ENCODE measurements at places on chromosomes 2 and 18.

DNA sequence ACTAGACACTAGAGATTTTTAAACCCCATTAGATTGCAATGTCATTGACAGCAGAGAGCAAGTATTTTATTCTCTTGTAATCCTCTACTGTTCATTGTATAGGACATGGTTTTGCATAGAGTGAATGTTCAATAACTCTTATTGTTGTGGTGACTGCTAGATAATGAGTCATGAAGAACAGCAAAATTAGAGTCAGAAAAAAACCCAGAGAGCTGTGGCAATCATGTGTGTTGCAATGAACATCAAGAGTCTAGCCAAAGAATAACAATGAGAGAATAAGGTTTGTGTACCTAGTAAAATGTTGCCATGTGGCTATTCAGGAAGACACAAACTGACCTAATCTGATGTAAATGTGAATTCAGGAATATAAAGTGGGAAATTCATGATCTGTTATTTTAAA is 684.0 kb downstream of the DSC3 start:
- DNase-seq, result peak; percentile 4

DNA sequence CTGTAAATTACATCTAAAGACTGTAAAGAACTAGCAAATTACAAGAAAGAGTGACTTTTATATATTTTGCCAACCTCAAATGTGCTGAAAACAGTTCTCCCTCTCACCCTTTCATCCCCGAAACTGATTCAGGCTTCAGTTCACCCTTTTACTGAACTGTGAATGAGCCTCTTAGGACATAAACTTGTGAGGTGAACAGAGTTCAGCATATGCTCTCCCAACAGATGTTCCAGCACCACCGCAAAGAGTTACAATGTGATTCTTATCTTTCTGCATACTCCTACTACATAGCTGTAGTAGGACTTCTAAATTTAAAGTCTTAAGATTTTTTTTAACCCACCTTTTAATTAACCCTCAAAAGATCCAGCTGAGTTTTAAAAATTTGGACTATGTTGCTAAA is 1.2 kb upstream of the ZCCHC2 start:
- DNase-seq, result no peak

GRCh38 chr2:174023591-174024523 is 58.7 kb upstream of the SP3 start:
- peak; percentile 76 for DNase-seq

- peak; percentile 48 for DNase-seq
Measured at GRCh38 chr2:112483042-112483473, 1.1 kb downstream of the TTL start.

DNA sequence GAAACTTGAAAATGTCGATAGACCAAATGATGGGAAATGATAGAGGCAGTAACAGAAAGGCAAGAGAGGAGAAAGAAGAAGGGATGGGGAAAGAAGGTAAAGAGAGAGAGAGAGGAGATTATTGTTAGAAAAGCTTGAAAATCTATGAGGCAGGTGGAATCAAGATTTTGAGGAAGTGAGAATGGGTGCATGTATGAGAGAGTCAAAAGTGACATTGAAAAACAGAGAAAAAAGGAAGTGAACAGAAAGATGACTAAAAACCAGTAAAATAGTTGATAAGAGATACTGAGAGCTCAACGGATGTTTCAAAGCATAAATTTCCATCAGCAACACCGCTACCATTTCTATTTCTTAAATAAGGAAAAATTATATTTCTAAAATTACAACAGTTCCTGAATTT is 327.4 kb upstream of the CWC22 start:
- DNase-seq, result no peak

DNA sequence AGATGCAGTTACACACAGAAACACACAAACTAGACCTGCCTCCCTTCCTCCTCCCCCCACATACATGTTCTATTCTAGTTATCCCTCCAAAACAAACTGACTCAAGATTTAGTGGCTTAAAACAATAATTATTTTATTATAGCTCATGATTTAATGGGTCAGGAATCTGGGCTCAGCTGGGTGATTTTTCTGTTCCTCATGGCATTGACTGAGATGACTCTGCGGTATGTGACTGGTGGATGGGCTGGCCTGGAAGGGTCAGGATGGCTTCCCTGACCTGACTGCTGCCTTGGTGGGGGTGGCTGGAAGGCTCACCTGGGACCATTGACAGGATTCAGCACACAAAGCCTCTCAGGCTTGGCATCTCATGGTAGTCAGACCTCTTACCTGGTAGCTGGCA is 33.7 kb upstream of the NTSR2 start:
- DNase-seq, result peak; percentile 57

DNA sequence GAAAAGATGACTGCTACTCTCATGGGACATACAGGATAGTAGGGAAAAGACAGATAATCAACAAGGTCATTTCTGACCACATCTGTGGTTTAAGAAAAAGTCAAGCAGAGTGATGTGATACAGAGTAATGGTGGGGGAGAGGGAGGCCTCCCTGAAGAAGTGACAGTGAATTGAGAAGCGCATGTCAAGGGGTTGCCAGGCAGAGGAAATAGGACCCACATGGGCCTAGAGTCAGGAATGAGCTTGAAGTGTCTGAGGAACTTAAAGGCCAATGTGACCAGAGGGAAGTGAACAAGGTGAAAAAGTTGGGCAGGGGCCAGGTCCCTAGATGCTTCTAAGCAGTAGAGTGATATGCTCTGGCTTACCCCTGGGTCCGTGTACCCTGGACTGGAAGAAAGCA is 113.5 kb upstream of the PPP1CB start:
- DNase-seq, result no peak

DNA sequence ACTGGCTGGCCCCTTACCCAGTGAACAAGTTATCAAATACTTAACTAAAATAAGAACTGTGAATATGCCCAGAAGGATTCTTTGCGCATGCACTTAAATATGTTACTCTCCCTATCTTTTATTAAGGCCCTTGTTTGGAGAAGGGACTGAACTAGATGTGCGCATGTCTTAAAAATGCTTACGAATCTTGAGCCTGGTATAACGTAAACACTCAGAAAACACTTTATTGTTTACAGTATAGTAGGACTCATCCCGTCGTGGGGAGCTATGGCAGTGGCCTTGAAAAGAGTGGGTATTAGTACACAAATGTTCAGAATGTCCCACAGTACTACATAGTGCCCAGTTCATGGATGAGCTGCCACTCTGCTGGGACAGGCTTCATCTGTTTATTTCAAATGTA is 75.9 kb upstream of the MAP4K3 start:
- no peak for DNase-seq

DNA sequence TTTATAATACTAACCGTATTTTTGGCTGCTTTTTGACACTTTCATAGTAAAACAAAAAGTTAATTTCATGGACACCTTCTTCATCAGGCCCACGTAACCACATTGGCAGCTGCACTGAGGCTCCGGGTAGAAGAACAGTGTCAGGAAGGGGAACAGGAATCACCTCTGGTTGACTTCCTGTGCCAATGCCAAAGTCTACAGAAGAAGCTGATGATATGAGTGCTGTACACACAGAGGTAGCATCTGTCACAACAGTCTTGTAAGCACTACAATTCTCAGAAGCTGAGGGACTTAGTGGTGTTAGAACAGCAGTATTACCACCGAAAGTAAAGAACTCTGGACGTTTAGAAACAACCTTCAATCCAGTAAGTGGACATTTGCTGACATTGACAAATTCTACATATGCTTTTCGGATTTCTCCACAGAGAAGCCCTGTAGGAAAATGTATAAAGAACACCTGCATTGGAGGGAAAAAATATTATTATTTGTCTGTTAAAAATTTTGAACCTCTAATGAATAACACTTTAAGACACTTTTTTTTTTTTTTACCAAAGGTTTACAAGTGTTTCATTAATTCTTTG is 85.3 kb downstream of the TRAPPC8 start:
- no peak for DNase-seq

DNA sequence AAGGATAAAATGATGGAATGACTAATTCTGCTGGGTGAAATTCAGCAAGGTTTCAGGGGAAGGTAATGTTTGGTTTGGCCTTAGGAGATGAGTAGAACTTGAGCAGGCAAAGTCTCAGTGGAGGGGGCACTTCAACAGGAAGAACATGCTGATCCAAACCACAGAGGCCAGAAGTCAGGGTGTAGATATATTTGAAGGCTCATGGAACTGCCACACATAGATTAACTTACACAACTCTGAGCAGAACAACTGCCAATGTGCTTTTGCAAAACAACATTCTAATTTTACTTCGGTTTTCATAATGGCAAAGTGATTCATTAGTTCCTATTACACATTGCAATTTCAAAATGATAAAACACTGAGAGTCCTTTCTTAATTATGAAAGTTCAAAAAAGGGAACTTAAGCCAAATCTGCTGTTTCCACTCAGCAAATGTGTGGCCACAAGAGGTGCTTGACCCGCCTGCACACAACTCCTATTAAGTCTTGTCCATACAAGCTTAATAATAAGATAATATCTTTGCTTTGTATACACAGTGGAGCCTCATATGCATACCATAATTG is 284.8 kb downstream of the MREG start:
- peak; percentile 73 for DNase-seq

DNA sequence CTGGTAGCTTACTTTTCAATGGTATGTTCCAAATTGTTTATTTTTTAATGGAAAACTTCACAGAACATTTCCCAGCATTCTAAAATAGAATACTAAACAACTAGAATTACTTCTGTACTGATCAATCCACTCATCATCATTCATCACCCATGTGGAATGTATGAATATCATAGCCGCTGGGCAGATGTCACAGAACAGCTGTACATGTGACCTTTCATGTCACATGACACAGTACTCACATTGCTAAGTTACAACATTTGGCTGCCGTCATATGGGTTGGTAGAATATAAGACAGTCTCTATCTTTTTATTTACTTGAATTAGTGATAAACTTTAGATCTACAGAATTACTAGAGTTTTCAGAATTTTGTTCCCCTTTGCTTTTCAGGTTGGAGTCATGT is 387.6 kb downstream of the ZEB2 start:
- DNase-seq, result no peak

GRCh38 chr2:209324281-209324680 is 99.6 kb upstream of the MAP2 start:
- no peak for DNase-seq

- DNase-seq, result peak; percentile 27
Measured at GRCh38 chr18:7572822-7573221, 5.7 kb downstream of the PTPRM start.

GRCh38 chr2:160583813-160584537 is 90.4 kb upstream of the RBMS1 start:
- DNase-seq, result no peak

GRCh38 chr2:239559417-239560261 is 158.8 kb upstream of the HDAC4 start:
- DNase-seq, result no peak

DNA sequence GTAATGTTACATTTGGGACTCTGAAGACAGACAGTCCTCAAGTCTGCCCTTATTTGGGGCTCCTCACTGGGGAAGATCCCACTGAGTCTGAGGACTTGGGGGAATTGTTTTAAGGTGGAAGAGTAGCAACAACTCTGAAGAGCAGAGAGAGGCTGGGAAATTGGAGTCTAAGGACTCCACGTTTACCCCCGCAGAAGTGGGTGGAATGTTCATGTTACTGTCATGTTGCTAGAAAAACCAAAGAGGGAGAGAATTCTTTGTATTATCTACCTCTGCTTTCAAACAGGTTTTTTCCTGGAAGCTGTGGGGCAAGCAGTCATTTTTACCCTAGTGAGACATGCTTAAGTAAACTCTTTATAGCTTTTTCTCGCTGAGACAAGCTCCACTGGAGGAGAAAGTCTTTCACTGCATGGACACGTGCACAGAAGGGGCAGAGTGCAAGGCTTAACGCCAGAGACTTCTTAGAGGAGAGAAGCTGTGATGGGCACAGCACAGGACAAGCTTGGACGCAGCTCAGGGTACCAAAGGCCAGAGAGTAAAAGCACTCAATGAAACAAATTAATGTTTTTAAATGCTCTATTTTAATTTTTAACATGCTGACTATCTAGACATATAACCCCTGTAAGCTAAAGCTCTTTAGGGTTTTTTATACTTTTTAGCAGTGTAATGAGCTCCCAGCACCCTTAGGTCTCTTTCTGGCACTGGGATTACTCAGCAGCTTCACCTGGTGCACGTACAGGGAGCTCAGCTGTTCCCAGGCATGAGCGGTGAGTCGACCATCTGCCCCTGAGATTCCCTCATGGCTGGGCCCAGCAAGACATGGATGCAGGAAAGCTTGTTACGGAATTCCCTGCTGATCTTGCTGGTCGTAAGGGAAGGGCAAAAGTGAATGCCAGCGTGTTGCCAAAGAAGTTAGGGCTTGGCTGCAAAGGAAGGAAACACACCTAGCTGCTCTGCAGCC is 54.5 kb upstream of the BIN1 start:
- DNase-seq, result no peak

DNA sequence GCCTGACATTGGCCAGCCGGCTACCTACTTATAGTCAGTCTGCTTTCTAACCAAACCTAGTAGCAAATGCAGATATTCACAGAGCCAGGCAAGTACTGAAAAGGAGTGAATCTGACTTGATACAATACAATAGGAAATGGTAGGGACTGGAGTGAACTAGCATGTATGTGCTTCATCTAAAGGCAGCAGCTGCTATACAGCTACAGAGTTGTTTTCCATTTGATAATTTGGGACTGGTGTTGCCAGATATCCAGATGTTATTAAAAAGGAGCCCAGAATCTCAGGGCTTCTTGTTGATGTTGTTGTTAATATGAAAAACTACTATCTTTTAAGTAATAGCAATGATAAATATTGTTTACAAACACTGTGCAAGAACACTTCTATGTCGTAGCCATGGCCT is 159.4 kb downstream of the BABAM2 start:
- no peak for DNase-seq

DNA sequence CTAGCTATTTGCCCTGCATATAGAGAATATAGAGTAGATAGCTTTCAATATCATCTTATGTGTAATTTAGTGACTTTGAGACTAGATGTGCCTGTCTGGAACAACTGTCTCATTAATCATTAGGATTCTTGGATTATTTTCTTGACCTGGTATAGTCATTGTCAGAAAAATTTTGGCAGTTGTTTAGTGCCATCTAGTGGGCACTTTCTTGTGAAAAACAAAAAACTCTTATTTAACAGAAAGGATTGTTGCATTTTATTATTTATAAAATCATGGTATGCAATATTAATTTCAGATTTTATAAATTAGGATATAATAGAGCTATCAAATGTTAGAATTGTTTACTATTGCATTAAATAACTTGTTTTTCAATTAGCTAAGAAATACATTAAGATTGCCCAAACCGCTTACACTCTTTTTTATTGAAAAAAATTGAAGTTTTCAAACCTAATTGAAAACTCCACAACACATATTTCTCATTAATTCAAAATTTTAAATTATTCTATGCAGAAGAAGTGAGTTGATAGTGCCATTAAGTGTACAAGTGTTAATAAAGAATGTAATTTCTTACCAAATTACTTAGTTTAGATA is 80.3 kb downstream of the DYNAP start:
- peak; percentile 51 for DNase-seq

GRCh38 chr2:2686222-2686621 is 355.1 kb upstream of the MYT1L start:
- DNase-seq, result no peak

DNA sequence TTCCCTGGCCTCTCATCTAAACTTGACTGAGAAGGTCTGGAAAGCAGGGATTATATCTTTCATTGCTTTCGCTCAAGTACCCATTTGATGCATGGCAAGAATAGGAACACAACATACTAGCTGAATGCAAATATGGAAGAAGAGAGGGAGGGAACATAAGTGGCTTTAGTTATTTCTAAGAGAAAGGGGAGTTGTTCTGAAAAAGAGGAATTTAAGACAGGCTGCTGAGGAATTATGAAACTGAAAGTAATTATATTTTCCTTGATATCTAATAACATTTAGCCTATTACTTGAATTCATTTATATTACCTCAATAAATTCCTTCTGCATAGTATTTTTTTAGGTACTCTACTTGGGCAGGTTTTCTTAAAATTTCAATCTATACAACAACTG is 105.8 kb upstream of the TTN start:
- DNase-seq, result no peak

GRCh38 chr18:11043694-11044093 is 105.7 kb downstream of the PIEZO2 start:
- no peak for DNase-seq

Data from GM03348 (cell line).